ENCODE measurements at places on chromosomes 4 and X. TPM values are rescaled to one million over a fixed set of nuclear protein-coding genes. Genes with fewer than 3 reads are reported as not detected.

TLR2 gene
- 94.0 TPM for total RNA-seq

GRCh38 chr4:52107745-52108144, 56.6 kb downstream of the SPATA18 start:
- H3K36me3 ChIP-seq = no peaks in the 10 kb centered on the region
- H3K4me1 ChIP-seq = no peaks in the 10 kb centered on the region
- no peak for DNase-seq
- no peak overlapping the region for H3K27ac ChIP-seq

DNA sequence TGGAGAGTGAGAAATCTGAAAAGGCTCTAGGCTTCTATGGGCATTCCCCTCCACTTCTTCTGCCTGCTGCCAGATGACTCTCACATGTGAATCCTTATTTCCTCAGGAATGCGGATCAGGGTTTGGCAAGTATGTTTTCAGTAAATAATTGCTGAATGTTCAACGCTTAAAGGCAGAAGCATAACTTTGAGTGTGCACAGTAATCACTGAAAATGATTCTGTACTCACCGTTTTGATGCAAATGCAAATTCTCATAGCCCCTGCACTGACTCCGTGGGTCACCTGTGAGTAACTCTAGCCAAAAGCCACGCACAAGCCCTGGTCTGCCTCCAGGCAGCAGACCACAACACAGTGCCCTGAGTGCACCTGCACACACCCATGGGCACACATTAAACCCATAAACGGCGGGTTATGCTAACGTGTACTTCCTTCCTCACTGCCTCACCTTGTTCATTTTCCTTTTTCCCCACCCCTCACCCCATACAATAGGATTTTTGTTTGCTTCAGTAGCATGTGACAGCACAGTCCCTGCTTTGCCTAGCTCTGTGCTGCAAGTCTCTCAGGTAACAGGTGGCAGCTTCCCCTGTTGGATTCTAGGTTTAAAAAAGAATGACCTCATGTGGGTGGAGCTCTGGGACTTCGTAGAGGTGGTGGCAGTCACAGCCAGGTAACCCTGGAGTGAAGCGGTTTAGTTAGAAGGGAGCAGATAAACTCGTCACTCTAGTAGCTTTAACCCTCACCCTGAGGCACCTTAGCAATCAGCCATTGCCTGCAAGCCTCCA, at the start of gene ARHGEF38:
Gene ARHGEF38, plus strand, starts transcription at position 656 of the 782 bp plus-strand sequence. CDS start 146 bp downstream, outside the sequence.
- no peaks in the 10 kb centered on the region for H3K36me3 ChIP-seq
- no peaks in the 10 kb centered on the region for H3K27me3 ChIP-seq
- peak within 1 kb of the TSS; percentile 36 for H3K4me3 ChIP-seq
- peak within 1 kb of the TSS; percentile 79 for H3K27ac ChIP-seq
- no peaks in the 10 kb centered on the region for H3K4me1 ChIP-seq
- peak; percentile 67 for DNase-seq

CTPS2 gene
- total RNA-seq = 10.7 TPM

VSIG4 gene
- total RNA-seq = 237 TPM

- H3K4me1 ChIP-seq = no peaks in the 10 kb centered on the region
- DNase-seq = no peak
- no peaks in the 10 kb centered on the region for H3K36me3 ChIP-seq
- H3K4me3 ChIP-seq = no peak overlapping the region
- H3K27me3 ChIP-seq = no peaks in the 10 kb centered on the region
Measured at GRCh38 chr4:80097400-80098177, 24.6 kb upstream of the ANTXR2 start.

RRH gene
- total RNA-seq = not detected

GRCh38 chr4:113987382-113987941, 8.0 kb upstream of the ARSJ start:
- no peaks in the 10 kb centered on the region for H3K36me3 ChIP-seq
- no peak overlapping the region for H3K4me3 ChIP-seq
- no peak for DNase-seq
- no peak overlapping the region for H3K27ac ChIP-seq

HAND2 gene
- not detected for total RNA-seq

DNA sequence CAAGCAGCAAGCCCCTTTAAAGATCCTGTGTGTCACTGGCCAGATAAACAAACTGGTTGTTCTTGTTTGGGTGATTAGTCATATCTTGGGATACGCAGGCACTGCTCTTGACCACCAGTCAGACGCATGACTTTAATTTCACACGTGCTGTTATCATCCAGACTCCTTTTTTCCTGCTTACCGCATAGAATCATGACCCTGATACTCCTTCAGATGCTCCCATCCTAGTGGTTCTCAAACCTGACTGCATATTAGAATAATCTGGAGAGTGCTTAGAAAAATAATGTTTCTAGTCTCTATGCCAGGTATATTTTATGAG, 78.8 kb downstream of the CLDN22 start:
- H3K27ac ChIP-seq = peak overlapping the region; percentile 24
- H3K4me3 ChIP-seq = no peak overlapping the region
- no peak for DNase-seq

TNIP2 gene
- 43.4 TPM for total RNA-seq

ATG4A gene
- 16.9 TPM for total RNA-seq

GRCh38 chr4:21470535-21470934, 478.0 kb downstream of the KCNIP4 start:
- no peaks in the 10 kb centered on the region for H3K27me3 ChIP-seq
- no peaks in the 10 kb centered on the region for H3K4me1 ChIP-seq
- H3K4me3 ChIP-seq = no peak overlapping the region
- no peak overlapping the region for H3K27ac ChIP-seq
- DNase-seq = no peak
- no peaks in the 10 kb centered on the region for H3K36me3 ChIP-seq

GRCh38 chrX:153814591-153815315, 15.6 kb downstream of the PDZD4 start:
- no peak for DNase-seq
- no peak overlapping the region for H3K4me3 ChIP-seq
- H3K4me1 ChIP-seq = no peaks in the 10 kb centered on the region
- no peaks in the 10 kb centered on the region for H3K36me3 ChIP-seq
- no peaks in the 10 kb centered on the region for H3K27me3 ChIP-seq

DNA sequence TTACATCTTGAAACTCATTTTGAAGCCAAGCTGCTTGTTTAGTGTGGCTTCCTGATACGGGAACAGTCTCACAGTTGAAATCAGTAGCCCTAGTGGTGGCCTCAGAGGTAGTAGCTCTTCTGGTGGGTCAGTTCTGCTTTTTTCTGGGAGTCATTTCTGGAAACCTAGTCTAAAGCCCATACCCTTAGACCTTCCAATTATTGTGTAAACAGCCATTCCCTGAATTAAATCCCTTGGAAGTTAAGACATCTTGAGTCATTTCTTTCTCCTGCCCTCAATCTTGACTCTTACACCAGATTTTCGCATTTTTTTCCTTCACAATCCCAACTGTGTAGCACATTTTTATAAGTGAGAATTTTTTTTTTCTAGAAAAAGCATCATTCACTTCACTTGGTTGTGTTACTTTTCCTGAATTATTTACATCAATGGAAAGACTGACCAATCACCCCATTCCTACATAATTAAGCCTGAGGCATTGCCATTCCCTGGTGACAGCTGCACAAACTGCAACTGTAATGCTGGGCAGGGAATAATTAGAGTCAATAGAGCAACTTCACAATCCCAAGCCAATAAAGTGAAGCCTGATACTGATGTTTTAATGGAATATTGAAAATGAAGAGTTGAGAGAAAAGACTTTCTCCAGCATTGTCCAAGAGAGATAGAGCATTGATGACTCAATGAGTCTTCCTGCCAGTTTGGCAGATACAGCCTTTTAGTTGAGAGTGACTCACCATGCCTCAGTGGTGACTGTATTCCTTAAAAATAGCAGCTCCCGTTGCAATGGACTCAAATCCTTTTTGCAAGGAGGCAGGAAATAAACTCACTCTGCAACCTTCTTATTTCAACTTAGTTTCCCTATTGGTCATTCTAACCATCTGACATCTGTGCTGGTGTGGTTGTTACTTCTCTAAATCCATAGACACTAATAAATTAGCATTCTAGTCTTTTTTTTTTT, 13.0 kb upstream of the SEPSECS start:
- H3K27ac ChIP-seq = no peak overlapping the region
- peaks cover 8% of the 10 kb centered on the region for H3K4me1 ChIP-seq
- peaks cover 4% of the 10 kb centered on the region for H3K36me3 ChIP-seq
- H3K4me3 ChIP-seq = no peak overlapping the region
- no peaks in the 10 kb centered on the region for H3K27me3 ChIP-seq
- no peak for DNase-seq

- no peak for DNase-seq
- no peak overlapping the region for H3K4me3 ChIP-seq
- H3K27me3 ChIP-seq = no peaks in the 10 kb centered on the region
- H3K27ac ChIP-seq = no peak overlapping the region
- H3K4me1 ChIP-seq = no peaks in the 10 kb centered on the region
Measured at GRCh38 chr4:187294861-187295260, 571.2 kb upstream of the FAT1 start.

DNA sequence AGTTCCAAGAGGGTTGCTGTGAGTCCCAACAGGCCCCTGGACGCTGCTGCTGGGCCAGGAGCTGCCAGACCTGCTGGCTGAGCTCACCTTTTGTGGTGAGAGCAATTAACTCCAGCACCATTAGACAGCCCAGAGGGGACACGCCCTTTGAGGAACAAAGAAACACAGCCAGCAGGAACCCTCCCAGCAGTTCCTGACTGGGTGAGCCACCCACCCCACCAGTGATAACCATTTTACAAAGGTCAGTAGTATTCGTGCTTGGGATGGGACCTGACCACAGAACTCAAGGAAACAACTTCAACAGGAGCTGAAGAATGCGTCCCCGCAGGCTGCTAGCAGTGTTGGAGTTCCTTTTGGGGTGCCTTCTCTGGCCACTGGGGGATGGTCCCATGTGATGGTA, 38.8 kb upstream of the AFAP1 start:
- DNase-seq = no peak
- H3K27ac ChIP-seq = no peak overlapping the region
- H3K27me3 ChIP-seq = no peaks in the 10 kb centered on the region
- no peak overlapping the region for H3K4me3 ChIP-seq

DNA sequence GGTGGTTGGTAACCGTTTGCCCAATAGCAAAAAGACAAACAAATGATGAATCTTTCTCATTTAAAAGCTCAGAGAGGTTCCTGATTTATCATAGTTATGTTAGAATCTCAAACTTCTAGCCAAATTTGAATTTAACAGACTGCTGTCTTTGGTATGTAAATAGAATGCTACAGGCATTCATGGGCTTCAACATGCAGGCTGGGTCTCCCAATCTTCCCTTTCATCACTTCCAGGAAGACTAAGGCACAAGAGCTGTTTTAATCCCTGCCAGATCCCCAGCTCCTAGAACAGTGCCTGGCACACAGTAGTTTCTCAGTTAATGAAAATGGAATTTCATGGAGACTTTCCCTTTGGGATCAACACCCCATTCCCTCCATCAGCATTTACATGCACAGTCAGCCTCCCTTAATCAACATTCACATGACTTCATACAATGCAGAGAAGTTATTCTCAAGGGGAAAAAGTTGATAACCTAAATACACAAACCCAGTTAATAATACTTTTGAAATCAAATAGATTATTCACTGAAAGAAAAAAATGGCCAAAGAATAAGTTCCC, 107.6 kb upstream of the C1QTNF7 start:
- no peaks in the 10 kb centered on the region for H3K27me3 ChIP-seq
- H3K4me3 ChIP-seq = no peak overlapping the region
- H3K36me3 ChIP-seq = no peaks in the 10 kb centered on the region
- no peak for DNase-seq
- no peak overlapping the region for H3K27ac ChIP-seq

DNA sequence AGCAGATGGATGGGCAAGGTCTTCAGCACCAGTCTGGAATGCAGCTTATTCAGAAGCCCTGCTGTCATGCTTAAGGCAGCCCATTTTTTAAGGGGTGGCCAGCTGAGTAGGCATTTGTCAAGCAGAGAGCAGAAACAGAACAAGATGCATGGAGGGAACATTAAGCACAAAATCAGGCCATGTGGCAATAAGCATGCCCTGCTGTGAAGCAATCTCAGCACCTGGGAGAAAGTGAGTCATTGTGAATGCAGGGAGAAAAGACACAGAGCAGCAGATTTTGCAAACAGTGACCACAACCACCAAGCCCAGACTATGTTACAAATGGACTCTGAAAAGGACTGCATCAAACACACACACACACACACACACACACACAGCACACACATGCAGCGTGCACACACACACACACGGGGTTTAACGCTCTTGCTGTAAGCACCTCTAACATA, 94.1 kb upstream of the GALNT7 start:
- DNase-seq = no peak
- no peak overlapping the region for H3K27ac ChIP-seq
- no peaks in the 10 kb centered on the region for H3K4me1 ChIP-seq
- no peaks in the 10 kb centered on the region for H3K27me3 ChIP-seq

DNA sequence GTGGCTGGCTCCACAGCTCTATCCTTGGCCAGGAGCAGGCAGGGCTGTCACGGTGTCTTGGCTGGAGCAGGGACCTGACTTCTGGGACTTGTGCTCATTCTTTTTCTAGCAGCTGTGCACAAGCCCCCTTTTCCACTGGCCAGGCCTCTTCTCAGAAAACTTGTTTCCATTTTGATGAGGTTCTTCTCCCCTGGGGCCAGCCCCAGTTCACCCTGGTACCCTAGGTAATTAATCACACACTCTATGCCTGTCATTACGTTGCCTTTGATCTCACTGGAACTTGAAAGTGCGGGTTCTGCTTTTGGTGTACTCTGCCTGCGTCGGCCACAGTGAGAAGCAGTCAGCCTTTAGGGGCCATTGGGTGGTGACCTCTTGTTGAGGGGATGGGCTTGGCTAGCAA, 26.6 kb downstream of the DRD5 start:
- H3K36me3 ChIP-seq = no peaks in the 10 kb centered on the region
- H3K27ac ChIP-seq = no peak overlapping the region
- no peak overlapping the region for H3K4me3 ChIP-seq
- H3K4me1 ChIP-seq = peaks cover 6% of the 10 kb centered on the region
- DNase-seq = no peak
- H3K27me3 ChIP-seq = no peaks in the 10 kb centered on the region

DNA sequence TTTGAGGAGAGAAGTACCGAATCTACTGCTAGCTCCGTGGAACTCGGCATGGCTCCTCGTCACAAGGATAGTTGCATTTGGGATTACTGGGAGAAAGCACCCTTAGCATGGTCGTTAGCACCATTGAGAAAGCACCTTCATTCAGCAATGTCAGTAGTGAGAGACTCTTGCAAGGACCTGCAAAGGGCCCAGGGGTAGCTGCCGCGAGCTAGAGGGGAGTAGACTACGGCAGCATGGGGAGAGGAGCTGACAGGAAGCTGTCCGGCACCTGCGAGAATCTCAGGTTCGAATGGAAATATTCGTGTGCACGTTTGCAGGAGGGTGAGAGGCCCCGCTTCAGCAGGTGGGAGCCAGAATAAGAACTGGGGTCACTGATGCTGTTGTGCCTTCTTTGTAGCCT, 20.2 kb downstream of the TLR10 start:
- no peaks in the 10 kb centered on the region for H3K36me3 ChIP-seq
- no peak overlapping the region for H3K4me3 ChIP-seq
- DNase-seq = no peak
- no peak overlapping the region for H3K27ac ChIP-seq
- peaks cover 4% of the 10 kb centered on the region for H3K4me1 ChIP-seq
- H3K27me3 ChIP-seq = no peaks in the 10 kb centered on the region

GRCh38 chr4:105280338-105281123, 133.9 kb downstream of the TET2 start:
- peaks cover 17% of the 10 kb centered on the region for H3K36me3 ChIP-seq
- no peaks in the 10 kb centered on the region for H3K27me3 ChIP-seq
- no peak overlapping the region for H3K4me3 ChIP-seq
- no peaks in the 10 kb centered on the region for H3K4me1 ChIP-seq

GRCh38 chr4:184960505-184960971, 57.8 kb upstream of the HELT start:
- H3K27ac ChIP-seq = no peak overlapping the region
- H3K36me3 ChIP-seq = no peaks in the 10 kb centered on the region
- no peaks in the 10 kb centered on the region for H3K27me3 ChIP-seq

- H3K27ac ChIP-seq = no peak overlapping the region
- H3K4me3 ChIP-seq = no peak overlapping the region
- DNase-seq = no peak
Measured at GRCh38 chr4:46258431-46258830, 131.5 kb downstream of the GABRA2 start.

GRCh38 chrX:100076031-100076430, 334.0 kb downstream of the PCDH19 start:
- no peak overlapping the region for H3K4me3 ChIP-seq
- no peak overlapping the region for H3K27ac ChIP-seq

All from upper lobe of right lung (tissue), 1 donor.